ENCODE measurements at places on chromosomes 4 and X.

GRCh38 chrX:87663421-87663820 is 145.8 kb downstream of the KLHL4 start:
- DNase-seq = no peak

DNA sequence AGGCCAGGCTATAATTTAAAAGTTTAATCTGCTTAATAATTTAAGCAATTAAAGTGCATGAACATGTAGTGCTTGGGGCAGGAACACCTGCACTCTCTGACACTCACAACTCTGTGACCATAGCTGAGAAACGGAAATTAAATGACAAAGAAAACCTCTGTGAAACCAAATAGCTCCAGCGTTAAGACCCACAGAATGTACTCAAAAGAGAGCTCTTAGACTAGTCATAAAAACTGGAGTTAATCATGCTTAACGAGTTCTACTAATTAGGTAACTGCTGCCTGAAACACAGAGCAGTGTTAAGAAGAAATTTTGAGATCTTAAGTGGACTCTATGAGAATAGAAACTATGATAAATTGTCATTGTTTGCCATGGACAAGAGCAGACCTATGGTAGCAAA is 174.4 kb upstream of the SPIN4 start:
- DNase-seq = no peak

DNA sequence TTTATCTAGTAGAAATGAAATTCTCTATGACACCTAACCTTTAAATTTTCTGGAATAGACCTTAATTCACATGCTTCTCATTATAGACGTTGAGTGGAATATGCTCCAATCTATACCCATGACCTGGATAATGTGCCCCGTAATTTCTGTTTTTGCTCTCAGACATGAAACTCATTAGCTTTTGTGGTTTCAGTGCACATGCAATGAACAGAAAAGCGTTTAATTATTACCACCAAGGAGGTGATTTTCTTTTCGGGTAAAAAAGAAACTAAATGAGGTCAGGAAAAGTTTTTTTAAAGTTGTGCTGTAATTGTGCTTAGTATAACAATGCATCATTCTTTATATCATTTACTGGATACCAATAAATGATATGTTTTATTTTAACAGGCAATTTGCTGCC is 1703.9 kb upstream of the TENM3 start:
- DNase-seq = no peak

GRCh38 chr4:70183168-70183939 is 12.2 kb upstream of the ODAM start:
- peak; percentile 18 for DNase-seq

- no peak for DNase-seq
Observed at GRCh38 chr4:131084997-131085396, 1989.0 kb downstream of the C4orf33 start.

DNA sequence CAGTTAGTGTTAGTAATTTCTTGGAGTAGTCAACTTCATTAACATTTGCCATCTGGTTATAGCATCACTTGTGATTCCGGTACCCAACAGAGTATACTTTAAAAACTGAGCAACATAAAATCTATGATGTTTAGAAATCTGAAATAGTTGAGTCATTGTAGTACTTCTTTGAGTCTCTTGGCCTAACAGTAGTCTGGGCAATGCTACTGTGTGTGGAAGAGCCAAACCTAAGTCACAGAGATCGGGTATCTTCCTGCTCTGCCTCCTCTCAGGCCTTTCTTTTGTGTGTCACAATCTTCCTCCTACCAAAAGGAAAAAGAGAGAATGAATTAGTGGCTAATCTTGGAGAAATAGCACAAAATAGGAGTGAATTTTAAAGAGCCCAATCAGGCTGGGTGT is 25.5 kb downstream of the DCUN1D4 start:
- DNase-seq = no peak

DNA sequence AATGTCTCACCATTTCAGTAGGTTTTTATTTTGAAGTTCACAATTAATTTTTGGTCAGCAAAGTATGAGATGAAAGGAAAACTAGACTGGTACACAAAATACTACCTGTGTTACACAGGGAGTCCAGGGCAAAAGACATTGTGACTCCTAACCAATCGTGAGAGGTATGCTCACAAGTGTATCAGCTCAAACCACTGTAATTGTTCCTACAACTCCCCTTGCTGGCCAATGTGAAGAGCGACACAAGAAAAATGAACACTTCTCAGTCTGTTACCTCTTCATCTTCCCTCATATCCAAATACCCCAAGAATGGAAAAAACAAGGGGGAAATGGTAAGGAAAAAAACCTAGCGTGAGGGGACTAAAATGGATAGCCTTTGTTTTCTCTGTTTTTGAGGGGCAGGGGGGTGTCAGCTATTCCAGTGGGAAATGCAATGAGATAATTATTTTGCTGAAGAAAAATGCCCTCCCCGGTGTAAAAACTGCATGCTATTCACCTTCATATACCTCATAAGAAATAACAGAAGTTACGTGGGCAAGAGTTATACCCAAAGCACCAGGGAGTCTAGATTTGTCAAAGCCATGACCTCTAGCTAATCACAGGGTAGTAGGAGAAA is 30.6 kb upstream of the NSUN7 start:
- DNase-seq = peak; percentile 38

DNA sequence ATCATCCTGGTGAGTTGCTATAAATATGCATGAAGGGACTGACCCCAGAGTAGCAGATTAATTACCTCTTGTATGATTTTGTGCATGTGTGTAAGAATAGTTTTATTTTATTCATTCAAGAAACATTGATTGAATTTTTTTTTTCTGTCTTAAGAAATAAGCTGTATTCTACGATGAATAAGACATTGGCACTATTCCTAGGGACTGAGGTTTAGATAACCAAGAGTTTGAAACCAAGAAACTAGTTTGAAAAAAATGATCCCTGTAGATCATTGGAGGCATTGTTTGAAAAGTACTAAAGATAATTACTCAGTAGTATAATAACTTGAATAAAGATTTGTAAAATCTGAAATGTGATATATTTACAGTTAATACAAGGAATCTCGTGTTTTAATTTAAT is 1086.9 kb downstream of the PCDH7 start:
- DNase-seq = no peak

DNA sequence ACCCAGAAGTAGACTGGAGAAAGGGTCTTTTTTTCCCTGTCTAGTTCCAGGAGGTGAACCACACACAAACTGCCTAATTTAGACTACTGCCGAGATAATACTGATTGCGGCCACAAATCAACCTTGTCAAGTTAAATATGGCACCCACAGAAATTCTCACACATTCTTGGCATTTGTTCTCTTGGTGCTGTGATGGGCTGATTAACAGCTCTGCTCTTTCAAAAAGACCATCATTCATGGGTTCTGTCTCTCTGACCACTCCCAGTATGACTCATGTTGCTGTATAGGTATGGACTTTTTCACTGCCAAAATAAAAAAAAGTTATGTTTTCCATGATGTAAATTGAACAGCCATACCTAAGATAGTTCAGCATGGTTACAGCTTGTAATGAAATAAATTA is 1003.5 kb upstream of the LCORL start:
- no peak for DNase-seq

GRCh38 chr4:98482847-98483806 is 175.3 kb downstream of the TSPAN5 start:
- DNase-seq = no peak

- no peak for DNase-seq
Observed at GRCh38 chrX:63434665-63435064, 83.5 kb upstream of the SPIN4 start.

- DNase-seq = no peak
Observed at GRCh38 chr4:16714191-16714590, 184.3 kb downstream of the LDB2 start.

- DNase-seq = no peak
Observed at GRCh38 chrX:48695534-48695896, 1.0 kb upstream of the SUV39H1 start.

DNA sequence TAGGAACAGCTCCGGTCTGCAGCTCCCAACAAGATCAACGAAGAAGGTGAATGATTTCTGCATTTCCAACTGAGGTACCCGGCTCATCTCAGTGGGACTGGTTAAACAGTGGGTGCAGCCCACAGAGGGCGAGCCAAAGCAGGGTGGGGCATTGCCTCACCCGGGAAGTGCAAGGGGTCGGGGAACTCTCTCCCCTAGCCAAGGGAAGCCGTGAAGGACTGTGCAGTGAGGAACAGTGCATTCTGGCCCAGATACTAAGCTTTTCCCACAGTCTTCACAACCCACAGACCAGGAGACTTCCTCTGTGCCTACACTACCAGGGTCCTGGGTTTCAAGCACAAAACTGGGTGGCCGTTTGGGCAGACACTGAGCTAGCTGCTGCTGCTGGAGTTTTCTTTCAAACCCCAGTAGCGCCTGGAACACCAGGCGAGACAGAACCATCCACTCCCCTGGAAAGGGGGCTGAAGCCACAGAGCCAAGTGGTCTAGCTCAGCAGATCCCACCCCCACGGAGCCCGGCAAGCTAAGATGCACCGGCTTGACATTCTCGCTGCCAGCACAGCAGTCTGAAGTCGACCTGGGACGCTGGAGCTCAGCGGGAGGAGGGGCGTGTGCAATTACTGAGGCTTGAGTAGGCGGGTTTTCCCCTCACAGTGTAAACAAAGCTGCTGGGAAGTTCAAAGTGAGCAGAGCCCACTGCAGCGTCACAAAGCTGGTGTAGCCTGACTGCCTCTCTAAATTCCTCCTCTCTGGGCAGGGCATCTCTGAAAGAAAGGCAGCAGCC is 84.6 kb downstream of the THOC2 start:
- no peak for DNase-seq

DNA sequence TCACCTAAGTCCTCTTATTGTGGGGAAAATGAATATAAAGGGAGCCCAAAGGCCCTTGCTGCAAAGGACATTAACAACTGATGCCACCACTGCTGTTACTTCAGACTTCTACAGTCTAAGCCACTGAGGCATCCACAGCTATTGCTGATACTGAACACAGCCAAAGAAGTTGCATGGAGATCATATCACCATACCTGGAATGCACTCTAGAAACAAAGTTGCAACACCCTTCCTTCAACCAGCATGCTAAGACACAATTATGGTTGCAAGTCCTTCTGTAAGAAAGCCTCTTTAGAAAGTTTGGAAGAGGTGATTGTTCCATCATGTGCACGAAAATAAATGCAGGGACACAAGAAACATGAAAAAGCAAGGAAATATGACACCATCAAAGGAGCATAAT is 105.7 kb upstream of the SH3RF1 start:
- DNase-seq = no peak

- no peak for DNase-seq
Observed at GRCh38 chrX:2907295-2907694, 21.8 kb downstream of the ARSD start.

GRCh38 chrX:154348114-154348531 is 26.3 kb downstream of the FLNA start:
- no peak for DNase-seq

GRCh38 chr4:110514889-110515479 is 39.0 kb downstream of the ENPEP start:
- no peak for DNase-seq

DNA sequence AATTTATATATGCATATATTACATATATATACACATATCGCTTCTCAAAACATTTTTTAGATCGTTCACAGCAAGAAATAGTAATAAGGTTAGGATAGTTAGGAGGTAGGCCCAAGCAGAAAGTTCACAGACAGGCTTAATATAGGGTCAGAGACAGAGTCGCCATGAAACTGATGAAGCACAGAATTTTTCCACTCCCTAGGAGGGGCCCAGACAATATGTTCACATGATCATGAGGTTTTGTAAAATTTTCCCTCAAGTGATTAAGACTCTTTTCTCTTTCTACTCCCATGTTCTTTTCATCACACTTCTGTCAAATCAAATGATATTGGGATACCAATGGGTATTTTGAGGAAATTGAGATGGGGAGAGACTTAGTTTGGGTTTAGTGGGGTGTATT is 5.2 kb upstream of the ENAM start:
- no peak for DNase-seq

DNA sequence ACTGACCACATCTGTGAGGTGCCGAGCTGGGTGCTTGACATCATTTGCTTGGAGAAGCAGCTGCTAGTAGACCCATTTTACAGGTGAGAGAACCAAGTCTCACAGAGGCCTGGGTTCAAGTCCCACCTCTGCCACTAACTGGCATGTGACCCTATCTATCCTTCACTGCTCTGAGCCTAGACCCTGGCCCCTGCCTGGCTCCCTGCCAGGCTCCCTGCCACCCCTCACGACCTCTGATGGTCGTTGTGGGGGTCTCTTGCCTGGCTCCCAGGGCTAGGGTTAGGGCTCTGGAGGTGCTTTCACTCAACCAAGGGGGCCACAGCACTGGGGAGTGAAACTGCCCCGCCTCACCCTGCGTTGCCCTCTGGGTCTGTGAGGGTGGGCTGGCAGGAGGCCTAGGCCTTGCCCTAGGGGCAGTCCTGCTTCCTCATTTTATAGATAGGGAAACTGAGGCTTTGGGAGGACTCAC is 7.2 kb upstream of the ADD1 start:
- no peak for DNase-seq

DNA sequence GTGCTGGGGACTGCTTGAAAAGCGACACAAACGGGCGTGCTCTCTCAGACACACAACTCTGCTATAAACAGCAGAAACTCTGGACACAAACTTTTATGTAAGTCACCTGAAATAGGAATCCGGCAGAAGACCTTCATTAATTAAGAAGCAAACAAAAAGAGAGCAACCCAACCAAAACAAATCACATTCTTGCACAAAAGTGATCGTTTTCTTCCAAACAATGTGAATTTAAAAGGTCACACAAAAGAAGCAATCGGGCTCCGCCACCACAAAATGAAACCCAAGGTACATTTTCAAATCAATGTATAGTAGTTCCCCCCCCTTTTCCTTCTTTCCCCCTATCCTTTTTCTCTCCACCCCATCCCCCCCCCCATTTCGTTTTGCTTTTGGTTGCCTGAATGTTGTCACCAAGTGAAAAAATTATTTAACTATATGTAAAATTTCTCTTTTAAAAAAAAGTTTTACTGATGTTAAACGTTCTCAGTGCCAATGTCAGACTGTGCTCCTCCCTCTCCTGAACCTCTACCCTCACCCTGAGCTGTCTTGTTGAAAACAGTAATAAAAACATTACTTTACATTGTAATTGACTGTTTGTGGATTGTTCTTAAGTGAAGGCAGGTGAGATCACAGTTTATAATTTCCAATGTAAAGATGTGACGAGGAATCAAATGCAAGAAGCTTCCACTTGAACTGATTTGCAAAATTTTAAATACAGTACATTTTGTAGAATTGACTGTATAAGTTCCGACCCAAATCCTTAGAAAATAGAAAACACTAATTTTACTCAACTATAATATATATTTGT is 2.4 kb downstream of the MAB21L2 start:
- DNase-seq = no peak

- no peak for DNase-seq
Observed at GRCh38 chrX:145405012-145405411, 157.7 kb downstream of the SPANXN1 start.

DNA sequence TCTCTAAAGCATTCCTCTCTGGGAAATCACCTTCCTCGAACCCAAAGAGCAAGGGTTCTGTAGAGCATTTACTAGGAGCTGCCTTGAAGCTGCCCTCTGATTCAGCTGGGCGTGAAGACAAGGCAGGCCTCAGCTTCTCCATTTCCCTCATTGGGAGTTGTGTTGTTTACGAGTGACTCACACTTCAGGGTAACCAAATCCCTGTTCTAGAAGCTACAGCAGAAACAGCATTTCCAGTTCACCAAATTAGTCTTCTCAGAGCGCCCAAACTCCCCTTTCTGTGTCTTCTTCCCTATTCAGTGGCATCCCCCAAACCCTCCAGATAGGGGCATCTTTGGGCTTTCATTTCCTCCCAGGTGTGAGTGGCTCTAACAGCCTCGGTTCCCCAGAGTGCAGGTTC is 863 bp upstream of the XPNPEP2 start:
- no peak for DNase-seq

Data from non-pigmented ciliary epithelial cell (primary cell).